HT1080 (cell line): ENCODE measurements at places on chromosomes 5 and 9.

DNA sequence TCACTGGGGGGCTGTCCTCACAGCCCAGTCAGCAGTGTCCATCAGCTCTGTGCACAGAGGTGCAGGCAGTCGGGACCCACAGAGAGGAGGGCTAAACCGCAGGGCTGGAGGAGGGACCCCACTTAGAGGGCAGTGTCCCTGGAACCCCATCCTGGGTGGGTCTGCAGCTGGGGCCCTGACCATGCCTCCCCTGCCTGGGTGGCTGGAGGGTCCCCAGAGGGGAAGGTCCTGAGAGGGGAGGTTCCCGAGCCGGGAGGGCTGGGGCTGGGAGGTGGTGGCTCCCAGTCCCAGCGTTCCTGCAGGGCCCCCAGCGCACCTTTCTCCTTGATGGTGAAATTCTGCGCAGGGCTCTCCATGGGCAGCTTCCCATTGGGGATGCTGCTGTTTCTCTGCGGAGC, 32.7 kb downstream of the EXOC3 start:
- no peak for DNase-seq

DNA sequence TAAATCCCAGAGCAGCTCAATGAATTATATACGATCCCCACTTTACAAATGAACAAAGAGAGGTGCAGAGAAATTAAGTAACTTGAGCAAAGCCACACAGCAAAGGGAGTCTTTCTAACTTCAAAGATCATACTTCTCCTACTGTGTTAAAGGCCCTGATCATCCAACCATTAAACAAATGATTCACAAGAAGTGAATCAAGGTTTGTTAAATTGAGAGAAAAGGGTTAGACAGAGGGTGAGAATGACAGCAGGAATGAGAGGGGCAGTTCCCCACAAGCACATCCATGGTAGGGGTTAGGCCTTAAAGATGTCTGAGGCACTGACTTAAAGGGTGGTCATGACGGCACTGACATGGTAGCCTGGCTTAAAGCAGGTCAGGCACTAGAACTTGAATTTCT, 10.7 kb downstream of the IDNK start:
- DNase-seq: no peak

DNA sequence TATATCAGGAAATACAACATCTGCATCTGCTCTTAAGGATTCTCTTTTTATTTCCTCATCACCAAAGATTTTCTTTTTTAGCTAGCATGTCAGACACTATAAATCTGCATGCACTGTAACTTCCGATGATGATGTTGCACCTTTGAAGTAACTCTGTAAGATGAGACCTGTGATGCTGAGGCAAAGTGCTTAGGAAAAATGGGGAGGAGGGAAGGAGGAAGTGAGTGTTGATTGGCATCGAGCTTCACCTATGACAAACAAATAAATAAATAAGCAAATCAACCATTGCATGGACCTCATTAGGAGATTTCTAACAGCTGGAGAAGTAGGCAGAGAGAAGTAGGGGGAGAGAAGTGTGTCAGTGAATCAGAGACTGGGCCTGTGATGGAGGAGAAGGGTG, 52.6 kb downstream of the ENC1 start:
- no peak for DNase-seq

DNA sequence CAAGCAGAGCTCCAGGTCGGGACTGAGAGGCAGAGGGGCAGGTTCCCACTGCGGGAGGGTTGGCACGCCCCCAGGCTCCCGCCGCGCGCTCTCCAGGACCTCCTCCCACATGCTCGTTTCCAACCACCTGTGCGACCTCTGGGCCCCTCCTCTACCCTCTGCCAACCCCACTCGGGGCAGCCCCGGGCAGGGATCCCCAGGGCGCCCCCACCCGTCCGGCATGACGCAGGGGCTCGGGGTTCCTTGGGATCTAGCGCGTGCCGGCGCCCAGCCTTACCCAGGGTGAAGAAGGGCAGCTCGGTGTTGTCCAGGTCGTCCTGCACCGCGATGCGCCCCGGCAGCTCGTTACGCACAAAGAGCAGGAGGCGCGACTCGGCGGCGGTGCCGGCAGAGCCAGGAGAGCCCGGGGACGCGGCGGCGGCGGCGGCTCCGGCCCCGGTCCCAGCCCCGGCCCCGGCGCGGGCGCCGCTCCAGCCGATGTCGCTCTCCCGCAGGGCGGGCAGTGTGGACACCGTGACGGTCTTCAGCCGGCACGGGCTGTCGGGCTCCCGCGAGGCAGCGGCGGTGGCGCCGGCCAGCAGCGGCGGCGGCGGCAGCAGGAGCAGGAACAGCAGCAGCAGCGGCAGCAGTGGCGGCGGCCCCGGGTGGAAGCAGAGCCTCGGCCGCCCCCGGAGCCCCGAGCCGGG, 494 bp downstream of the ASTN2 start:
- DNase-seq: no peak

- no peak for DNase-seq
These were observed 68.6 kb upstream of the TBCA start for GRCh38 chr5:77844623-77845323.

DNA sequence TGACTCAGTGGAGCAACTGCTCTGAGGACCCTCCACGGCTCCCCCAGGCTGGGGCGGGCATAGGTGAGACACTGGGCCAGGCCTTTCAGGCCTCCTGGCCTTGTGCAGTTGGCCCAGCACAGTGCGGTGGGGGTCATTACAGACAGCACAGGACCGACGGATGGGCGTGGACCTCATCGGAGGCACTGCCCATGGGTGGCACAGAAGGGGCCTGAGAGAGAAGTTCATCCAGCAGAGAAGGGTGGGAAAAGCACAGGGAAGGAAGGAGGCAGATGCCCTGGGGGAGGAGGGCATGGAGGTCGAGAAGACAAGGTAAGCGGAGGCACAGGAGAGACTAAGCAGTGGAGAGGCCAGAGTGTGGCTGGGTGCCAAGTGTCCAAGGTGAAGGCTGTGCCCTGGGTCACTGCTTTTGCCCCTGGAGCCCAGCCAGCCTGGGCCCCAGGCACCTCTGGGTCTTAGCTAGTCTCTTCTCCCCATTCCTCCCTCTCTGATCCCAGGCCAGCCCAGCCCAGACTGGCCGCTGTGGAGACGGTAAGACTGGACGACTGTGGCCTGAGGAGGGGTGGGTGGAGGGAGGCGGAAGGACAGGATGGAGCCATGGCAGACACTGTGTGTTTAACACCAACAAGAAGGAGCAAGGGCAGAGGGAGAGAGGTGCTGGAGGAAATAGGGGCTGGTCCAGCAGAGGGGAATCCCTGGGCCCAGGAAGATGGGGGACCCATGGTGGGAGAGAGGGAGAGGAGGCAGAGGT, 5.7 kb downstream of the IL3 start:
- no peak for DNase-seq

DNA sequence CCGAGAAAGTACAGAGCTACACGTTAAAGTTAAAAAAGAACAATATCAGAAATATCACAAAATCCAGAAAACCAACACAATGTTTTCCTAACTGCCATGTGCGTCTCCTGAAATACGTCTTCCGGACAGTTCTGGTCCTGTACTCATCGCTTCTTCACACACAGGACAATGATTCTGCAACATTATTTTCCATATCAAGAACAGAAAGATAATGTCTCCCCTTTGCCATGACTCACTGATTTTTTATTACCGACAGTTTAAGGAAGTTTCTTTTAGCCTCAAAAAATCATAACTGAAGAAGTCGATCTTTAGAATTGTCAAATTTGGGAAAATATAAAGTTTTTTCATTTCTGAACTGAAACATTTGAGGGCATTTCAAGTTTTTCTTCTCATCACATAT, 2.5 kb downstream of the TBC1D9B start:
- DNase-seq: no peak

DNA sequence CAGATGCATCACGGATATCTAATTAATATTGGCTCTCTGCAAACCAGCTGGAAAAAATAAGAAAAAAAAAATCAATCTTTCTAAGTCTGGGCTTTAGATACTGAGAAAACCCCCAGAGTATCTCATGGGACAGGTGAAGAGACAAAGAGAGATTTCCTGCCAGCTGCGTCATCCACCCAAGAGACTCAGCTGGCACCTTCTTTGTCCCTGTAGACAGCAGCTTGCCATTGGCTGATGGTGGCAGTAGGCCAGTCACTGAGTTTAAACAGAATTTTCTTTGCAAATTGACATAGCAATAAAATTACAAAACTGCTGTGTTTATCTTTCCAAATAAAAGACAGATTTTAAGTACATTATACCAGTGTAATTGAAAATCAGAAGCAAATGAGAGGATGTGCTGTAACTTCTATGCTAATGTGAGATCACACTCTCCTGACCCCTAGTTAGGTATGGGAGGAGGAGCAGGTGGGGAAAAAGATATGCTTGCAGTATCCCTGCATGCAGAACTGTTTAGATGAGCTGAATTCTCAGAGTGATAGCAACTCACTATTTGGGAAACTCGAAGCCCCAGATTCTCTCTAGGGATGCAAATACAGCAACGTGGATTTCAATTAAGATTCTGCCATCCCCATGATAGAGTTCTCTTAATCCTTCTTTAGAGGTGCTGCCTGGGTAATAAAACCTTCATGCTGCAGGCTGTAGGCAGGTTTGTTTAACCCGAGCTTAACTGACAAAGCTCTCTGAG, 72.2 kb downstream of the NMUR2 start:
- no peak for DNase-seq

GRCh38 chr9:84829471-84829870, 159.9 kb downstream of the NTRK2 start:
- DNase-seq: no peak

DNA sequence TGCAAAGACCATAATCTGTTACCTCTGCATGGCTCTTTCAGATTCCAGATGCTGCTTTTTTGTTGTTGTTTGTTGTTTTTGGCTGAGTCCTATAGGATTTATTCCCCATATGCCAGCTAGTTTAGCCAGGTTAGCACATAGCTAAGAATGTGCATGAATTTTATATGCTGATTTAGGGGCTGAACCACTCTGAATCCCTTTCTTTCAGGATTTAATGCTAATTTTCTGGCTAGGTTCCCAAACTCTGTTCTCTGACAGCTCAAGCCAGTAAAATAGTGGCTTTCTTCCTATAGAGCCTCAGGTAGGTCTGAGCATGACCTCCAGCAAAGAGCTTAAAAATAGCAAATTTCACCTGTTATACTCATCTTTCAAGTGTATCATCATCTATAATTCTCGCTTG, 521.4 kb downstream of the CAAP1 start:
- DNase-seq: no peak

- peak; percentile 97 for DNase-seq
These were observed 117.9 kb upstream of the FST start for GRCh38 chr5:53362521-53362941.

DNA sequence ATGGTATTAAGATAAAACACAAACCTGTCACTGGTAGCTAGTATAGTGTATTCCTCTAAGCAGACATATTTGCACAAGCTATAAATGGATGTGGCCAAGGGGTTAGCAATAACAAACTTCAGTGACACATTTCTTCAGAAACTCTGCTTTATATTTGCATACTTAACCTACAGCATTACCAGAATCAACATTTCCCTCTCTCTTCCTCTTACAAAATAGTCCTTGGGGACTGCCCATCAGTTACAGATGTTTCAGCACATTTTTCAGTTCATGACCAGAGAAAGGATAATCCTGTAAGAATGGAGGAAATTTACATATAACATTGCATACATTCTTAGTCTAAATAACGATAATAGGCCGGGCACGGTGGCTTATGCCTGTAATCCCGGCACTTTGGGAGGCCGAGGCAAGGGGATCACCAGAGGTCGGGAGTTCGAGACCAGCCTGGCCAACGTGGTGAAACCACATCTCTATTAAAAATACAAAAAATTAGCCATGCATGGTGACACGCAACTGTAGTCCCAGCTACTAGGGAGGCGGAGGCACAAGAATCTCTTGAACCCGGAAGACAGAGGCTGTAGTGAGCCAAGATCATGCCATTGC, 25.3 kb upstream of the SLC1A1 start:
- no peak for DNase-seq

- DNase-seq: no peak
These were observed 7.3 kb upstream of the DHFR start for GRCh38 chr5:80662108-80662507.

DNA sequence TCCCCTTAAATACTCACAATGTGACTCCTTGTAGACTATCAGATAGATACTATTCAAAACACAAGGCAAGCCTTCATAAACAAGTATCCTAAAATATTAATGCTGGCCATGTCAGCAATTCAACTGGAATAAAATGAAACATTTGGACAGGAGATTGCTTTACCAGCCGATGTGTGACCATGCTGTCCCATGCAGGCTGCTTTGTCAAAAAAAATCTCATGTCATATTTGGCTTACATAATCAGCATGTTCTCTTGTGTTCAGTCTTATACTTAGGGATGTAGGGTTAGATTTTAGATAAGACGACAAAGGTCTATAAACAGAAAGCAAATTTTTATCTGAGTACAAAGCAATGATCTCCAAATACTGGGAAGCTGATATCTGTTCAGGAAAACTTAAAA, 108.5 kb downstream of the NR6A1 start:
- DNase-seq: no peak

DNA sequence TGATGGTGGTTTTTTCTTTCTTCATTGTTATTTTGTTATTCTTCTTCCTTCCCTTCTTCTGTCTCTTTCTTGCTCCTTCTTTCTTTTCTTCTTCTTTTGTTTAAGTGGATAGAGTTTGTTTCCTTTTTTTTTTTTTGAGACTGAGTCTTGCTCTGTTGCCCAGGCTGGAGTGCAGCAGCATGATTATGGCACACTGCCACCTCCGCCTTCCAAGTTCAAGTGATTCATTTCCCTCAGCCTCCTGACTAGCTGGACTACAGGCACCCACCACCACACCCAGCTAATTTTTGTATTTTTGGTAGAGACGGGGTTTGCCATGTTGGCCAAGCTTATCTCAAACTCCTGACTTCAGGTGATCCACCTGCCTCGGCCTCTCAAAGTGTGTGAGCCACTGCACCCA, 40.3 kb downstream of the JAK2 start:
- peak; percentile 58 for DNase-seq

GRCh38 chr5:83750749-83751148, 30.1 kb upstream of the HAPLN1 start:
- DNase-seq: no peak

DNA sequence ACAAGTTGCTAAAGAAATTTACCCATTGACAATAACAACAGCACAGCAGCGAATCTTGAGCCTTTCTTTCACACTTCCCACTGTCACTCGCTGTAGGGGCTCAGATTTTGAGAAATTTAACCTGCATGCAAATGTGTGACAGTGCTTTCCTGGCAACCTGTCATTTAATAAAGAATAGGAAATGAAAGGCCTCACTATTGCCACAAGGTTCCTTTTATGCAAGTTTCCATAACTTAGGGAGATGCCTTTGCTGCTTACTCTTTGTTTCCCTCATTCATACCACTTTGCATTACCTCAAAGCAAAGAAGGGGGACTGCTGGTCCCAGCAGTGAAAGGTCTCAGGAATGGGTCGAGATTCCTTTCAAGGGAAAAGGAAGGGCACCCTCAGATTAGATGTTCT, 49.5 kb downstream of the PTCD2 start:
- no peak for DNase-seq

- peak; percentile 70 for DNase-seq
These were observed 47.0 kb upstream of the PLIN2 start for GRCh38 chr9:19174127-19174912.

DNA sequence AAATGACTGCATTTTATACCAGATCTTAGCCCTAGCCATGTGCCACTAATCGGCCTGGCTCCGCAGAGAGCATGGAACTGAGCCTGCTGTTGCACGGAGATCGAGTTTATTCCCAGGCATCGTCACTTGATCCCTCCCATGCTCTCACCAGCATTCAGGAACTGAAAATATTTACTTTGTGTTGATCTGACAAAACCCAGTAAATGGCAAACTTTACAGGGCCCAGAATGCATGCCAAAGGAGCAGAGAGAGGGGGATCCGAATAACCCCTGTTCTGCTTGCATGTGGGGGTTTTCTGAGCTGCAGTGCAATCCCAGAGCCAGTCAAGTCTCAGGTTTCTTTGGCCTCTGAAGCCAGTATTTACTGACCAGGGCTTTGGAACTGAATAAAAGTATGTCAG, 87.3 kb downstream of the GAS1 start:
- no peak for DNase-seq
